Urothelium cell line (cell line): ENCODE measurements at places on chromosomes 12 and 14.

DNA sequence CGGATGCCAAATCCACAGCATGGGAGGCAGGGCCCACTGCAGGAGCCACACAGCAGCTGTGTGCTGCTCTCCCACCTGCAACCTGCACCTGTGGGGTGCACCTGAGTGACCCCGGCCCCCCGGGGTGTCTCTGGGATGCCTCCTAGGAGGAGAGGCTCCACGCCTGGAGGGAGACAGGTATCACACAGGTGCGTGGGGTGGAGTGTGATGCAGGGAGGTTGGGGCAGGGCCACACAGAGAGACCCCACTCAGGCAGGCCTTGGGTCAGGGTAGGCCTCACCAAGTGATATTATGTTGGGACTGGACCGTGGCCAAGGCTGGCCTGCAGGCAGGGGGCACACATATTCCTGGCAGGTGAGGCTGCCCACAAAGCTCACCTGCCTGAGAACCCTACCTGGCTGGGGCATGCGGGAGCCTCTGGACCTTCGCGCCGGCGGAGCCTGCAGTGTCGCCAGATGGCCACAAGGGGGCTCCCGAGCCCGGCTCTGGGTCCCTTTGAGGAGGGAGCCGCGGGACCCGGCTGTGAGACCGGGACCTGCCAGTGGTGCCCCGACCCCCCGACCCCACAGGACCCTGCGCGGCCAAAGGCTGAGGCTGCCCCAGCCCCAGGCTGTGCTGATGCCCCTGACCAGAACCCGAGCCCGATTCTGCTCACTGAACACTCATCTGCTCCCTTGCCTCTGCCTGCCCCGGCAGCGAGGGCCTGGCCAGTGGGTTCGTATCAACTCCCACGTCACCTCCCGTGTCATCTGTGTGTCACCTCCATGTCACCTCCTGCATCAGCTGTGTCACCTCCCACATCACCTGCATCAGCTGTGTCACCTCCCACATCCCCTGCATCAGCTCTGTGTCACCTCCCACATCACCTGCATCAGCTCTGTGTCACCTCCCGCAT is 11.4 kb downstream of the TMEM121 start:
- peak; percentile 68 for DNase-seq

DNA sequence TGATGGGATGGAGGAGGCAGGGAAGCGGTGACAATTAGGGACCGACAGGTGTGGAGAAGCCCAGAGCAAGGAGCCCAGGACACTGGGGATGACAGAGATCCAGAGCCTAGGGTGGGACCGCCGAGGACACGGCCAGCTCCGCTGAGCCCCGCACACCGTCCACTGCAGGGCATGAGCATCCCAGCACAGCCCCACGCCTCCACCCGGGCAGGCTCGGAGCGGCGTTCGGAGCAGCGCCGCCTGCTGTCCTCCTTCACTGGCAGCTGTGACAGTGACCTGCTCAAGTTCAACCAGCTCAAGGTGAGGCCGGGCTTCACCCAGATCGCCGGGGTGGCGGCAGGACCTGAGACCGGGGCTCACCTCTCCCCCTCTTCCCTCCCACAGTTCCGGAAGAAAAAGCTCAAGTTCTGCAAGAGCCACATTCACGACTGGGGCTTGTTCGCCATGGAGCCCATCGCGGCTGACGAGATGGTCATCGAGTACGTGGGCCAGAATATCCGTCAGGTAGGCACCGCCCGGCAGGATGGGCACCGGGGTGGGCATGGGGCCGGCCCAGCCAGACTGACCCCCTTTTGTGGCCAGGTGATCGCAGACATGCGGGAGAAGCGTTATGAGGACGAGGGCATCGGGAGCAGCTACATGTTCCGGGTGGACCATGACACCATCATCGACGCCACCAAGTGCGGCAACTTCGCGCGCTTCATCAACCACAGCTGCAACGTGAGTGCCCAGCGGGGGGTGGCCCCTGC is 23.7 kb downstream of the SETD1B start:
- DNase-seq: no peak

- no peak for DNase-seq
Measured at GRCh38 chr12:111450676-111451075, 45.0 kb downstream of the SH2B3 start.

GRCh38 chr14:54428527-54428926 is 12.6 kb downstream of the CNIH1 start:
- no peak for DNase-seq

DNA sequence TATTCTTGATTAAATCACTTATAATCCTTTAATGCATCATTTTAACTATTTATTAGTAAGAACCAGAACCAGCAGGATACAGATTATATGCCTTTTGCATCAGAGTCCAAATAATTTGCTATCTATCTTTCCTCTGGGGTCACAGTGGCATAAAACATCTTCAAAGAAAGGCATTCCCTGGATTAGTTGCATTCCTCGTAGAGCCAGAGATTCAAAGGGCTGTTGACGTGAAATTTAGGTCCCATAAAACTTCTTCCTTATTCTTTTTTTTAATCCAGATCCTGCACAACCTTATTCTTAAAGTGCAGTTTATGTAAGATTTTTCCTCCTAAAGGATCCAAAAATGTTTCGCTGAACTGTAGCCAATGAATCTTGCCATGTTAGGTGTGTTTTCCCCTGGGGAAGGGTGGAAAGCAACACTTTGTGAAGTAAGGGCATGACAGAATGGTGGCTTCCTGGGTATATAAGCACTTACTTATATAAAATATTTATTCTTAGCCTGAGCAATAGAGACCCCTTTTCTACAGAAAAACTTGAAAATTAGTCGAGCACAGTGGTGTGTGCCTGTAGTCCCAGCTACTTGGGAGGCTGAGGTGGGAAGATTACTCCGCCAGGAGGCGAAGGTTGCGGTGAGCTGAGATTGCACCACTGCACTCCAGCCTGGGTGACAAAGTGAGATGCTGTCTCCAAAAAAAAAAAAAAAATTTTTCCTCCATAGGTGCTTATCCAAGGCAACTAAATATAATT is 208.7 kb downstream of the PCNX1 start:
- no peak for DNase-seq

GRCh38 chr12:131384544-131384855 is 326.4 kb upstream of the SFSWAP start:
- DNase-seq: no peak

GRCh38 chr12:99704036-99704435 is 56.5 kb downstream of the GARIN6 start:
- DNase-seq: no peak

GRCh38 chr14:38994731-38995130 is 108.3 kb downstream of the SEC23A start:
- no peak for DNase-seq

DNA sequence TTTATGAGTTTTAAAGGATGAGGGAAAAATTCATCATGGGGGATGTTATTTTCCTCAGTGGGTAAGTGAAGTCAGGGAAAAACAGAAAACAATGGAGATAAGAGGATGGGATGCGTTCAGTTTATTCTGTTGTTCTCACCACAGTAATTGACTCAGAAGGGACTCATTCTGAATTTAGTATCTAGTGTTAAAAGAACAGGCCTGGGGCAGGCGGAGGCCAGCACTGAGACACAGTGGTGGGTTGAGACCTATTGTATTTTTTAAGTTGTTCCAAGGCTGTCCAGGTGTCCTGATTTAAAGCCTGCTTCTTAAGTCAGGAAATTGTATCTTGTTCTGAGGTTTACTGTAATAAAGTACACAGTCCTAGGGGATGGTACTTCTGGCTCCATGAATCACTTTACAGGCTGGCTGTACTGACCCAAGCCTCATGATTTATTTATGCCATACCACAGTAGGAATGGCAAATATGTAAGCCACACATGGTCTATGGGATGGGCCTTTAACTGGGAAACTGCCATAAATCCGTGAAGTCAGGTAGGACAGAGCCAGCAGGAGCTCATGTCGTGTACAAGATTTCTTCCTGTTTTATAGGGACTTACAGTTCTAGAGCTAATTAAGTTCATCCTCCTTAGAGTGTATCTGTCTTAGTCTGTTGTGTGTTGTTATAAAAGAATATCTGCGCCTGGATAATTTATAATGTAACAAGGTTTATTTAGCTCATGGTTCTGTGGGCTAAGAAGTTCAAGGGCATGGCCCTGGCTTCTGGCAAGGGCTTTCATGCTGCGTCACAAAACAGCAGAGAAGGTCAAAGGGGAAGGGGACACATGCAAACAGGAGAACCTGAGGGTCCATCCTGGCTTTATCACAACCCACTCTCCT is 244.1 kb downstream of the FBXL14 start:
- DNase-seq: peak; percentile 89

GRCh38 chr12:12404297-12404696 is 47.4 kb downstream of the BORCS5 start:
- no peak for DNase-seq

- DNase-seq: no peak
Measured at GRCh38 chr12:122874081-122874480, 21.8 kb downstream of the VPS37B start.

DNA sequence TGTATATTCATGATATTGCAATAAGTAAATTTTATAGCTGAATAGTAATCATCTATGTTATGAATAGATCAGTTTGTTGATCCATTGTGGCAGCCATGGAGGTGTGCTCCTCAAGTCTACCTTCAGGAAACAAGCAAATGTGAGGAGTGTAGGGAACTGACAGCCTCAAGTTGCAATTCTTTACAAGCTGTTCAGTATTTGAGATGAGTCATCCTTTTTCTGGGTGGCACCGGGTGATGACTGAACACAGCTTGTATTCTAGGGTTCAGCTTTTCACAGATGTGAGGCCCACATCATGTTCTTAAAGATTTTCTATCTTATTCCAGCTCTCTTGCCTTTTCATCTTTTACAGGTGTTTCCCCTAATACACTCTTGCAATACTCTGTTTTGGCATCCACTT is 452.4 kb downstream of the KCNH5 start:
- DNase-seq: peak; percentile 23

DNA sequence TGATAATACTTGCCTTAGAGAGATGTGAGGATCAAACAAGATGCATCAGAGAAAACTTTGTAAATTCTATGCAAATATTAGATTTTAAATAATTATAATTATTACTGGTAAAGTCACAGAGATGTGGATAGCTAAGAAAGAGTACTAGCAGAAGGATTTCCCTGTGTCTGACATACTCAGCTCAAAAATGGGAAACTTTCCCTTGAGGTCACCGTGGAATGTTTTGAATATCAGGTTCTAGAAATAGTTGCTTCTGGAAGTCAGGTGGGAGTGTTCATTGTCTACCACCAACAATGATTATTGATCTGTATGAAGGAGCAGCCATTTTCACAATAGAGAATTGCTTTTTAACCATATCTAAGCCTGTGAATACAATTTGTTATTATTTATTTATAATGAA is 71.7 kb downstream of the FLRT2 start:
- no peak for DNase-seq
